GM23248 (cell line): ENCODE measurements at places on chromosomes 4 and X.

DNA sequence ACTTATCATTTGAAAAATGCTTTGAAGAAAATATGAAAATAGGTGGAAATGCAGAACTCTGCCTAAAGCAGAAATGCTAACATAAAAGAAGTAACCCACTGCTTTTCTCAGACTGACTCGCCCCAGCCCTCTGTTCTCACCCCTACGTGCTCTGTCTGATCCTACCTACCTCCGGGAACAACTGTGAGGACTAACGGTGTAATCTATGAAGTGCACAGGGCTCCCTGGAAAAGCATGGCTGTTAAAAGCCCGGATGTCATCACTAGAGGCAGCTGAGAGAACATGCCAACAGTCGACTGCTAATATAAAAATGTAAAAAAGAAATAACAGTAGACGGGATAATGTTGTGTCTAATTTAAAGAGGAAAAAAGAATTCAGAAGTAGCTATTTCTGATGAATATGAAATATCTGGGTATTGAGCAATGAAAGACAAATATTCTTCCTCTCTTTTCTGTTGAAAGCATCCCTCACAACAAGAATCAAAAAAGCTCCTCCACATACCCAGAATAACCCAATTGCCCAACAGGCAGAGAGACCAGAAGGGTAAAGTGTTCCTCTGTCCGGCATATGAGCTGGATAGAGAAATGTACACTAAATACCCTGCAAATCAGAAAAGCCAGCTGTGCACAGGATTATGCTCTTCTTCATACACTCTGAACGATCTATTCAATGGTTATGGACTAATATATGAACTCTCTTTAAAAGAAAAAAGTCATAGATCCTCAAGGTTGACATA is 130.7 kb downstream of the TSPAN5 start:
- H3K4me3 ChIP-seq, result no peak overlapping the region
- H3K36me3 ChIP-seq, result no peaks in the 10 kb centered on the region
- peak overlapping the region; percentile 1; the same call in 1 of the 2 replicates for H3K27ac ChIP-seq
- no peaks in the 10 kb centered on the region for H3K27me3 ChIP-seq

DNA sequence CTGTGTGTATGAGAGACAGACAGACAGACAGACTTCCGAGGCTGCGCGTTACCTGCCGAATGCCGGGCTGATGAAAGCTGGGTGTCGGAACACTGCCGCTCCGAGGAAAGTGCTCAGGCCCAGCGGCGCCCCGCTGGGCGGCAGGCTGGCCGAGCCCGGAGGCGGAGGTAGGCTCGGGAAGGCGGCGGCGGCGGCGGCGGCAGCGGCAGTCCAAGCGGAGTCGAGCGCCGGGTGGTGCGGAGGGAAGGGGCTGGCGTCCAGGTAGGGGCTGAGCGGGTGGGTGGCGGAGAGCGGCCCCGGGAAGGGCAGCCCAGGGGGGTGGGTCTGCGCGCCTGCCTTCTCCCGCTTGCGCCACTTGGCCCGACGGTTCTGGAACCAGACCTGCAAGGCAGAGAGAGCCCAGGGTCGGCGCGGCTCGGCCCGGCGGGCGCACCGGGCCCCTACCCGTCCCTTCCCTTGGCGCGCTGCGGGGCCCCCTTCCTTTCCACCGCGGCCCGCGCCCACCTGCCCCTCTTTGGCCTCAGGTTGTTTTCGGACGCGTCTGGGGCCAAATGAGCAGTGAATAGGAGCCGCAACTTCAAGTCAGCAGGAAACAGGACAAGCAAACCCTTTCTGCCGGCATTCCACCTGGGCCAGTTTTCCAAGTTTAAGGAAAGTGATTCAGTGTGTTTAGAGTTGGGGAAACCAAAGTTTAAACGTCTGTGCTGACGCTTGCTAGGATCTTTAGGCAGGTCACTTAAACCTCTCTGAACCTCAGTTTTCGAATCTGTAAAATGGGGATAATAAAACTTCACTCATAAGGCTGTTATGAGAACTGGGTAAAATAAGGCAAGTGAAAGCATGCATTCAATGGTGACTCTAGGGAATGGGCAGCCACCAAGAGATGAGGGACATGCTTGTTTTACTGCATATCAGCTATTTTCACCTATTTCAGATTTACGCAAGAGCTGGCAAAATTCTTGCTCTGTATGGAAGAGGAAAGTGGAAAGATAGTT is 8.4 kb downstream of the ARX start:
- H3K36me3 ChIP-seq, result no peaks in the 10 kb centered on the region
- H3K4me3 ChIP-seq, result no peak overlapping the region
- DNase-seq, result no peak
- no peaks in the 10 kb centered on the region for H3K4me1 ChIP-seq

DNA sequence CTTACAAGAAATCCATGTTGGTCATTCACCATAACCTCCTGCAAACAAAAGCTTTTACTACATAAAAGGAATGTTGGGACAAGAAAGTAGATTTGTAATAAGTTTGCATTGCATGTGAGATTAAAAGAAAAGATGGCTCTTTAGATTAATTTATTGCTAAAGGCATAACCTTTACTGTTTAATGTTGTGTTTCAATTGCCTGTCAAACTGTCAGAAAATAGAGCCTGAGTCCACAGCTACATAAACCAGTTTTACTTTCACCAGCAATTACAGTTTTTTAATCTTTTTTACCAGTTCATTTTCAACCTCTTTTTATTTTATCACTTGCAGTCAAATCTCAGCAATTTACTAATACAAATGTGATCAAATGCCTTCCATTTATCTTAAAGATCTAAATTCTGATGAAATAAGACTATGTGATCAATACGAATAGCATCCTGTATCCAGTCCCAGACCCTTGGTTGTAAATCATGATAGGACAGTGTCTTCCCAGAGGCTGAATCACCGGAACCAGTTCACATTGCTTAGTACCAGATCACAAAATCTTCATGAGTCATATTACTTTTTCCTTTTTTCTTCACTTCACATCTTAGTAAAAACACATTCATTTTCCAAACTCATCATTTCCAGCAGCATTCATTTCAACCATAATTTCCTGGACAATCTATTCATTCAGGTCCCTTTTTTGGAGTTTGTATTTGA is 95.4 kb upstream of the FRG1 start:
- H3K4me1 ChIP-seq, result no peaks in the 10 kb centered on the region
- H3K27ac ChIP-seq, result no peak overlapping the region
- no peak overlapping the region for H3K4me3 ChIP-seq
- no peaks in the 10 kb centered on the region for H3K36me3 ChIP-seq

DNA sequence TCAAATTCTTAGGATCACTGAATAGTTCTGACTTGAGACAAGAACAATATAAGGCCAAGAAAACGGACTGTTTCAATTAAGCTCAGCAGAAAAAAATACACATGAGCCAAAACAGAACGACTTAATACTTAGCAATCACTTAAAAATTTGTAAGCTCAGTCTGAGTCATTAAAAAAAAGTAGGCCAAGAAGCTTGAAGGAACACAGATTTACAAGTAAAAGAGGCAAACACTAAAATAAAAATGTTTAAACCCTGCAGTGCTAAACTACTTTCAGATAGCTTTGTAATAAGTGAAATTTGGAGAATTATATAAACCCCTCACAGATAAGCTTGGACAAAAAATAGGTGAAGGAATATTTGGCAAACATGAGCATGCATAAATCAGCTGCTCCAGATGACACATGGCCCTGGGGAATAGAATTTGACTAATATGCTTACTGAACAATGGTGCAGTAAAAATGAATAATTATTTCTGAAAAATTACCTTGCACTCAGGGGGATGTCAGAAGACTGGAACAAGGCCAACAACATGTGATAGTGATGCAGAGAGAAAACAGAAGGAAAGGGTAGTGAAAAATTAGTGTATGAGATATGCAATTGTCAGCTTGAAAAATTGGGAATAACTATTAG is 49.6 kb downstream of the LNX1 start:
- no peaks in the 10 kb centered on the region for H3K27me3 ChIP-seq
- peaks cover 49% of the 10 kb centered on the region for H3K4me1 ChIP-seq
- DNase-seq, result peak; percentile 95
- H3K27ac ChIP-seq, result peak overlapping the region; percentile 97
- H3K4me3 ChIP-seq, result peak overlapping the region; percentile 52
- no peaks in the 10 kb centered on the region for H3K36me3 ChIP-seq

- H3K4me3 ChIP-seq, result no peak overlapping the region
- no peaks in the 10 kb centered on the region for H3K36me3 ChIP-seq
- H3K4me1 ChIP-seq, result no peaks in the 10 kb centered on the region
- no peak overlapping the region for H3K27ac ChIP-seq
- H3K27me3 ChIP-seq, result no peaks in the 10 kb centered on the region
- DNase-seq, result no peak
Observed at GRCh38 chr4:37054531-37055077, 189.9 kb upstream of the NWD2 start.
